ENCODE measurements at places on chromosomes 6 and 20.

DNA sequence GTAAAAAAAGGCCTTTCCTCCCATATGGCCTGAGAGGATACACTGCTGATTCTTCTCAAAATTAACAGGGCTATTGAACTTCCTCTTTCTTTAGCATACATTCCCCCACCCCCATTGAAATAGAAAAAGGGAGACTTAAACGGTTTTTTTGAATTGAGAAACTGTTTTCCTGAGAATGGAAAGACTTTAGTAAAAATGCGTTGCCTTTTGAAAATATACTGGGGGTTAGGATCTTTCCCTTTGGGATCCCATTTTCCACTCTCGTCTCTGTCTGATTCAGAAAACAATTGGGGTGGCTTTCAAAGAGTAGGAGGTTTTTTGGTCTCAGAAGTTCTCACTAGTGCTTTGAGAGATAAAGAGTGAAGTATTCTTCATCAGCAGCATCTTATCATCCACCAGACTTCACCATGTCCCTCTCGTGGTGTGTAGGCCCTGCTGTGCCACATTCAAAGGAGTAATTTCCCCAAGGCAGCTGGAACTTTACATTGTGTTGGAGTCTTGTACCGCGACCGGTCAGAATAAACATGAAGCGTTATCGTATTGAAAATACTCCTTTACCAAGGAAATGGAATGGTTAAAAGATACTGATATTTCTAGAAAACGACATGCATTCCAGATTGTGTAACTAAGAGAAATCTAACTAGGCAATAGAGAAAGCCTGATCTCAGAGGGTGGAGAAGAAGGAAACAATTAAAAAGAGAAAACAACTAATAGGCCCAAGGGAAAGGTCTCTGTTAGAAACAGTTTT, 10.6 kb downstream of the MYB start:
- DNase-seq, result no peak

GRCh38 chr6:168103050-168103830, 24.2 kb upstream of the FRMD1 start:
- DNase-seq, result no peak

- no peak for DNase-seq
Measured at GRCh38 chr6:40340196-40340595, 247.0 kb downstream of the LRFN2 start.

- no peak for DNase-seq
Measured at GRCh38 chr6:91646649-91647048, 1059.8 kb upstream of the MAP3K7 start.

GRCh38 chr6:44667226-44667625, 279.7 kb downstream of the CDC5L start:
- DNase-seq, result peak; percentile 69

DNA sequence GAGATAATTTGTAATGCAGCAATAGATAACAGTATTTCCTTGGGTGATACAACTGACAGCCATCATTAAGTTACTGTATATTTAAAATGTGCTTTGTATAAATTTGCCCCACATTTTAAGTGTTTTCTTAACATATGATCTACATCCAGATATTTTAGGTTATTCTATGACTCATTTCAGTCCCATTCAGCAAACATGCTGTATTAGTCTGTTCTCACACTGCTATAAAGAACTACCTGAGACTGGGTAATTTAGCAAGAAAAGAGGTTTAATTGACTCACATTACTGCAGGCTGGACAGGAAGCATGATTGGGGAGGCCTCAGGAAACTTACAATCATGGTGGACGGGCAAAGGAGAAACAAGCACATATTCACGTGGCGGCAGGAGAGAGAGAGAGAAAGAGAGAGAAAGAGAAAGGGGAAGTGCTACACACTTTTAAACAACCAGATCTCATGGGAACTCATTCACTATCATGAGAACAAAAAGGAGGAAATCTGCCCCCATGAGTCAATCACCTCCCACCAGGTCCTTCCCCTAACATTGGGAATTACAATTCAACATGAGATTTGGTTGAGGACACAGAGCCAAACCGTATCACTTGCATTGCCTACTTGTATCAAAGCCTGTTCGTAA, 9.6 kb upstream of the CHD6 start:
- DNase-seq, result no peak

- DNase-seq, result no peak
Measured at GRCh38 chr6:24899136-24899996, 36.4 kb downstream of the RIPOR2 start.

- no peak for DNase-seq
Measured at GRCh38 chr6:70171236-70171635, 131.6 kb downstream of the COL9A1 start.

All from HS-5 (cell line).